Type B pancreatic cell (in vitro differentiated cells): ENCODE measurements at places on chromosomes 5 and 9. TPM values are rescaled to one million over a fixed set of nuclear protein-coding genes. Genes with fewer than 3 reads are reported as not detected.

DNA sequence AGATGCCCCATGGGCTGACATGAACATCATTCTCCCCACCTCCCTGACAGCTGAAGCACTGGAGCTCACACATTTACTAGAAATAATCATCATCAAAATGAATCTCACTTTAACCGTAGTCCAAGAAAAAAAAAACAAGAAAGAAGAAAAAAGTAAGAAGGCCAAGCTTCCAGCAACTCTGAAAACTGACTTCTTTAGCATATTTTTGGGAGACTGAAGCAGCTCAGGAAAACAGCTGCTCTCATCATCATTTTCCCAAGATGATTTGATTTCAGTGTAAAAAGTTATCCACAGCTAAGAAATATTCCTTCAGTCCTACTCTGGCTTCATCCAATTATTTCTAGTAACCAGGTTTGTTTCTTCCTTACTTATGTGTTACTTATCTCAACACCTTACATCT is 91.7 kb downstream of the GLDC start:
- no peaks in the 10 kb centered on the region for H3K36me3 ChIP-seq
- H3K4me3 ChIP-seq = no peak overlapping the region
- no peak overlapping the region for H3K27ac ChIP-seq
- no peaks in the 10 kb centered on the region for H3K27me3 ChIP-seq

DNA sequence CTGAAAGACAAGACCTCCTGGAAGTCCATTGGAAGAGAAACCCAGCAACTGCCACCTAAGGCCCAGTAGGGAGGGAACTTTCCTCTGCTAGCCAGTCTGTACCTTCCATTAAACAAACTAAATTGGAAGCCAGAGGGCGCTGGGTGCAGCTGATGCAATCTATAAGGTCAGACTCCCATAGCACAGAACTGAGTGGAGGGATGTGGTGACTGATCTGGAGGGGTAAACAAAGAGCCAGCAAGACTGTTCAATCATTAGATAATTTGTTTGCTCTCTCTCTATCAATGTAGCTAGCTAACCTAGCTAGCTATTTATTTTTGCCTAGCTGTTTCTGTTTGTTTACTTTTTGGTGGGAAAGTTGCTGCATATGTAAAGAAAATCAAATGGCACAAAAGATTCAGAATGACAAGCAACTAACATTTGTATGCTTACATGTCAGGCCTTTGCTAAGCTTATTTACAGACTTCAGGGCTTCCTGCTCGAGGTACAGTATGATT is 291.8 kb upstream of the DAB2 start:
- no peak for DNase-seq
- H3K27me3 ChIP-seq = no peaks in the 10 kb centered on the region
- H3K4me3 ChIP-seq = no peak overlapping the region
- no peak overlapping the region for H3K27ac ChIP-seq

DNA sequence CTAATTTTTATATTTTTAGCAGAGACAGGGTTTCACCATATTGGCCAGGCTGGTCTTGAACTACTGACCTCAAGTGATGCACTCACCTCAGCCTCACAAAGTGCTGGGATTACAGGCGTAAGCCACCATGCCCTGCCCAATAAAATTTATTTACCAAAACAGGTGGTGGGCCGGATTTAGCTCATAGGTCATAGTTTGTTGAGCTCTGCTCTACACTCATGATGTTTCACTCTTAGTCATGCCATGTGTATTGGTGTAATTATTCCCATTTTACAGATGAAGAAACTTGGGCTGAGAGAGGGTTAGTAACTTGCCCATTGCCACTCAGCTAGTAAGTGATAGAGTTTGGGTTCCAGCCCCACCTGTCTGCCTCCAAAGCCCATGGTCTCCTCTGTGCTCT is 93.1 kb upstream of the WWC1 start:
- H3K4me3 ChIP-seq = no peak overlapping the region
- no peak overlapping the region for H3K27ac ChIP-seq

DNA sequence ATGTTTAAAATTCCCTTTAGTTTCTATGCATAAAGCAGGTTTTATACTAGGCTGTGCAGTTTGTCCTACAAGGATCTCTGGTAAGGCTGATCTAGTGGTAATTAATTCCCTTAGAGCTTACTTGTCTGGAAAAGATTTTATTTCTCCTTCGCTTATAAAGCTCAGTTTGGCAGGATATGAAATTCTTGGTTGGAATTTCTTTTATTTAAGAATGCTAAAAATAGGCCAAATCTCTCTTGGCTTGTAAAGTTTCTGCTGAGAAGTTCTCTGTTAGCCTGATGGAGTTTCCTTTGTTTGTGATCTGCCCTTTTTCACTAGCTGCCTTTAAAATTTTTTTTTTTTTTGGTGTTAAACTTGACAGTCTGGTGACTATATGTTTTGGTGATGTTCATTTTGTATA is 237.1 kb upstream of the TLE4 start:
- H3K27me3 ChIP-seq = peaks cover 3% of the 10 kb centered on the region
- H3K36me3 ChIP-seq = peaks cover 3% of the 10 kb centered on the region

The DBH gene
- total RNA-seq = 0.10 and 0.12 TPM in 2 replicates

- no peaks in the 10 kb centered on the region for H3K4me1 ChIP-seq
- no peaks in the 10 kb centered on the region for H3K27me3 ChIP-seq
- DNase-seq = no peak
- peaks cover 71% of the 10 kb centered on the region for H3K36me3 ChIP-seq
Observed at GRCh38 chr5:96794757-96795156, 13.0 kb downstream of the ERAP1 start.

The FAXDC2 gene
- 9.3 and 24.9 TPM in 2 replicates for total RNA-seq

- H3K27me3 ChIP-seq = no peaks in the 10 kb centered on the region
- no peak overlapping the region for H3K27ac ChIP-seq
- H3K4me1 ChIP-seq = no peaks in the 10 kb centered on the region
- H3K4me3 ChIP-seq = no peak overlapping the region
- H3K36me3 ChIP-seq = no peaks in the 10 kb centered on the region
- DNase-seq = no peak
Observed at GRCh38 chr5:22079566-22079965, 773.6 kb downstream of the CDH12 start.

- DNase-seq = no peak
- H3K4me1 ChIP-seq = no peaks in the 10 kb centered on the region
- no peaks in the 10 kb centered on the region for H3K27me3 ChIP-seq
- H3K4me3 ChIP-seq = peak overlapping the region; percentile 50
Observed at GRCh38 chr5:18772475-18772874, 1138.2 kb downstream of the TAF11L14 start.

- no peak overlapping the region for H3K27ac ChIP-seq
- no peak for DNase-seq
Observed at GRCh38 chr9:119213471-119213870, 155.8 kb downstream of the BRINP1 start.

DNA sequence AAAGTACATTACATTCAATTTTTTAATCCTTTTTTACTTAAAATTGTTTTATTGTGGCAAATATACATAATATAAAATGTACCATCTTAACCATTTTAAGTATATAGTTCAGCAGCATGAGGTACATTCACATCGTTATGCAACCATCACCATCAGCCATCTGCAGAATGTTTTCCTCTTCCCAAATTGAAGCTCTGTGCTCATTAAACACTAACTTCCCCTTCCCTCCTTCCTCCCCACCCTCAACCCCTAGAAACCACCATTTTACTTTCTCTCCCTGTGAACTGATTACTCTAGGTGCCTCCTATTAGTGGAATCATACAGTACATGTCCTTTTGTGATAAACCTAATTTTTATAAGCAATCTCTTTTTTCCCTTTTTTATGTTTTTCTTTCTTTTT is 15.6 kb downstream of the TEX53 start:
- H3K36me3 ChIP-seq = peaks cover 11% of the 10 kb centered on the region
- H3K27ac ChIP-seq = no peak overlapping the region
- DNase-seq = no peak
- H3K27me3 ChIP-seq = no peaks in the 10 kb centered on the region
- H3K4me3 ChIP-seq = no peak overlapping the region
- no peaks in the 10 kb centered on the region for H3K4me1 ChIP-seq

- no peaks in the 10 kb centered on the region for H3K36me3 ChIP-seq
- peaks cover 4% of the 10 kb centered on the region for H3K27me3 ChIP-seq
- no peak for DNase-seq
- no peaks in the 10 kb centered on the region for H3K4me1 ChIP-seq
- H3K27ac ChIP-seq = no peak overlapping the region
- H3K4me3 ChIP-seq = no peak overlapping the region
Observed at GRCh38 chr9:23563517-23563916, 262.5 kb downstream of the ELAVL2 start.

The IRX2 gene
- 31.4 and 42.2 TPM in 2 replicates for total RNA-seq

GRCh38 chr5:40682154-40683017 is 2.7 kb downstream of the PTGER4 start:
- H3K27me3 ChIP-seq = peaks cover 64% of the 10 kb centered on the region
- peak overlapping the region; percentile 92 for H3K4me3 ChIP-seq
- peaks cover 13% of the 10 kb centered on the region for H3K36me3 ChIP-seq
- H3K4me1 ChIP-seq = peaks cover 25% of the 10 kb centered on the region
- H3K27ac ChIP-seq = peak overlapping the region; percentile 2

GRCh38 chr9:110700953-110701352 is 32.4 kb downstream of the MUSK start:
- H3K4me3 ChIP-seq = no peak overlapping the region
- no peaks in the 10 kb centered on the region for H3K36me3 ChIP-seq
- no peak for DNase-seq

The RABGAP1 gene
- total RNA-seq = 68.4 and 72.7 TPM in 2 replicates

The GABRP gene
- 55.6 and 198 TPM in 2 replicates for total RNA-seq
